Articular chondrocyte of knee joint (primary cell): ENCODE measurements at places on chromosomes 2 and 18. TPM values are rescaled to one million over a fixed set of nuclear protein-coding genes. Genes with fewer than 3 reads are reported as not detected.

Gene AGXT
- not detected in 2 replicates for total RNA-seq

Gene LDAH
- total RNA-seq: 20.4 and 22.9 TPM in 2 replicates

Gene TMEM182
- 3.8 and 5.2 TPM in 2 replicates for total RNA-seq

Gene ZNF516
- 14.4 and 16.3 TPM in 2 replicates for total RNA-seq

Gene KIDINS220
- total RNA-seq: 102 and 109 TPM in 2 replicates

Gene SPIRE1
- total RNA-seq: 50.7 and 54.3 TPM in 2 replicates

Gene TTN
- 0.13 and 0.22 TPM in 2 replicates for total RNA-seq

Gene HOXD10
- 0.78 and 1.2 TPM in 2 replicates for total RNA-seq

Gene CDKL4
- 1.2 and 3.7 TPM in 2 replicates for total RNA-seq

Gene TGFBRAP1
- 17.4 and 17.8 TPM in 2 replicates for total RNA-seq

Gene GPR45
- not detected in 2 replicates for total RNA-seq

Gene MROH2A
- not detected in 2 replicates for total RNA-seq
